ENCODE measurements at places on chromosomes 11 and 22.

GRCh38 chr11:74730571-74731260, 510 bp downstream of the CHRDL2 start:
- no peak for DNase-seq

- no peak for DNase-seq
These were observed 83.3 kb downstream of the MICAL2 start for GRCh38 chr11:12193515-12194336.

GRCh38 chr11:2448661-2449547, 4.1 kb downstream of the KCNQ1 start:
- no peak for DNase-seq

GRCh38 chr11:100793525-100793924, 106.4 kb downstream of the ARHGAP42 start:
- DNase-seq: no peak

- DNase-seq: no peak
These were observed 894.2 kb downstream of the NTM start for GRCh38 chr11:132264616-132265015.

GRCh38 chr11:93737904-93738612, 3.2 kb downstream of the TAF1D start:
- DNase-seq: no peak

DNA sequence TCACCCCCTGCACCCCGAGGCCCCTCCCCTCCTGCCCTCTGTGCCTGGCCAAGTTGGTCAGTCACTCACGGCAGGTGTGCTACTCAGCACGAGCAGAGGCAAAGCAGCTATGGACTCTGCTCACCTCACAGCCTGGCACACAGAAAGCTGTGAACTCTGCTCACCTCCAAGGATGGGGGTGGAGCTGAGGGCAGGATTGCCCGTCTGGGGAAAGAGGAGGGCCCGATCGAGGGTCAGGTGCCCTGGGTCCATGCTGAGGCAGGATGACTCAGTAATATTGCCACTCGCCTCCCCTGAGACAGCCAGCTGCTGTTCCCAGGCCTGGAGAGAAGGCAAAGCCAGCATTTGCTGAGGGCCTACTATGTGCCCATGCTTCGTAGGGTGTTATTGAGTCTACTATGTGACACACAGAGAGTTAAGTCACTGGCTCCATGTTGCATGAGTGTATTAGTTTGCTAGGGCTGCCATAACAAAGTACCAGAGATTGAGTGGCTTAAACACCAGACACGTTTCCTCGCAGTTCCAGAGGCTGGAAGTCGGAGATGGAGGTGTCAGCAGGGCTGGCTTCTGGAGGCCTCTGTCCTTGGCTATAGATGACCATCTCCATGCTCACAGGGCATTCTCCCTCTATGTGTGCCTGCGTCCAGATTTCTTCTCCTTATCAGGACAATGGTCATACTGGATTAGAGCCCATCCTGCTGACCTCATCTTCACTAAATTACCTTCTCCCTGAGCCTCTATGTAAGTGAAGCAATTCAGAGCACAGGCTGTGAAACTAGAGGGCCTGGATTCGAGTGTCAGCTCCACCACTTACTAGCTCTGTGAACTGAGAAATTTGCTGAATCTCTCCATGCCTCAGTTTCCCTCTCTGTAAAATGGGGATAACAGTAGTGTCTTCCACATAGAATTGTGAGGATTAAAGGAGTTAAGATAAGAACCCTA, 13.2 kb upstream of the TSKU start:
- DNase-seq: no peak

DNA sequence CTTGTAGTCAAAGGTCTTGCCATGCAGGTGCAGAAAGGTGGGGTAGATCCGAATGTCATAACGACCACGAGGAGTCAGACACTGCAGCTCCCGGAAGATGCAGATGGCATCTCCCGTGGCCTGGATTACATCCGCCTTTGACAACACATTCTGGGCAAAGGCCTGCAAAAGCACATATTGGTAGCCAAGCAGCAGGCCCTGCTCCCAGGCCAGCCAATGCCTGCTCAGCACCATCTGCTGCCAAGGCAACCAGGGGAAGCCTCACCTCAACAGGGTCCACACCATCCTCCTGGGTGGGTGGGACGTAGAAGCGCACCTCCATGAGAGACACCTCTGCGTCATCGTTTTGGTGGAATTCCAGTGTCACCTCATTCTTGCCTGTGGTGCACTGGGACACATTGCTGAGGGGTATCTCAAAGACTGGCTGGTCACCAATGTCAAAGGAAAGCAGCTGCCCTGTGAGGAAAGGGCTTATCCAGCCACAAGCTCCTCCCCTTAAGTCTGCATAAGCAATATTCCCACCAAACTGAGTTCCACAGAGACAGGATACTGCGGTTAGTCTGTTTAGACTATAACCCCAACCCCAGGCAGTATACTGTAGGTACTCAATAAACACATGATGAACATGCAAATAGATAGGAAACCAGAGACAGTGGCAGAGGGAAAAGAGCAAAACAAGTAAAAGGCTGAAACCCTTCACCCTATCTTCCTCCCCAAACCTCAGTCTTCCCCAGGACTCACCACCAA, 2.8 kb downstream of the SSRP1 start:
- DNase-seq: no peak

DNA sequence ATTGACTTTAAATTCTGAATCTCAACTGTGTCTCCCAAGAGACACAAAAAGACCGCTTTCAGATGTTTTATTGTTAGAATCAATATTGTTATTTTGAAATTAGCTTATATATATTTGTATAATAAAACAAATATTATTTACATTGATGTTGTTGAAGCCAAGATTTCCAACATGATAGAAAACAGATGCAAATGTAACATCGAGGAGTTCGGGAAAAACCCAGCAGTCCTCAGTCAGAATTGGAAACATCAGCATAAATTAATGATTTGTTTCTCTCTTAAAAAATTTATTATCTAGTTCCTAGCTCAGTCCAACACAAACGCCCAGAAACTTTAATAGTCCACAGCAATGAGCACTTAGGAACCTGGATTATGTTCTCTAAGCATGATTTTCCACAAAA, 1330.4 kb downstream of the TBC1D22A start:
- DNase-seq: no peak

DNA sequence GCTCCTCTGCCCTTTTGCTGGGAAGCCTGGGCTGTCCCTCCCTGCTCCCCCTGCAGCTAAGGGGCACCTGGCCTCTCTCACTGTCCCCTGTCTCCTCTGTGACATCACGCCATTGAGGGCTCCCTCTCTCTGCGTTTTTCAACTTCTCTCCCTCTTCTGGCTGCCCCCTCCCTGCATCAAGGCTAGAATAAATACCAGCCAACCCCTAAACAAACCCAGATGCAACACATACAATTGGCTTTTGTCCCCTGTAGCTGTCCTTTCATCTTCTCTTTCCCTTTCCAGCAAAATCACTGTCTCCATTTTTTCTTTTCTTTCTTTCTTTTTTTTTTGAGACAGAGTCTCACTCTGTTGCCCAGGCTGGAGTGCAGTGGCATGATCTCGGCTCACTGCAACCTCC, 3.3 kb upstream of the MIEF1 start:
- no peak for DNase-seq

- DNase-seq: peak; percentile 19
These were observed 345.4 kb upstream of the KIRREL3 start for GRCh38 chr11:127345819-127346459.

GRCh38 chr22:38335077-38335476, 17.8 kb upstream of the CSNK1E start:
- no peak for DNase-seq

GRCh38 chr22:21896951-21897513, 29.6 kb upstream of the MAPK1 start:
- no peak for DNase-seq
